ENCODE measurements at places on chromosomes 12 and 14. TPM values are rescaled to one million over a fixed set of nuclear protein-coding genes. Genes with fewer than 3 reads are reported as not detected.

DNA sequence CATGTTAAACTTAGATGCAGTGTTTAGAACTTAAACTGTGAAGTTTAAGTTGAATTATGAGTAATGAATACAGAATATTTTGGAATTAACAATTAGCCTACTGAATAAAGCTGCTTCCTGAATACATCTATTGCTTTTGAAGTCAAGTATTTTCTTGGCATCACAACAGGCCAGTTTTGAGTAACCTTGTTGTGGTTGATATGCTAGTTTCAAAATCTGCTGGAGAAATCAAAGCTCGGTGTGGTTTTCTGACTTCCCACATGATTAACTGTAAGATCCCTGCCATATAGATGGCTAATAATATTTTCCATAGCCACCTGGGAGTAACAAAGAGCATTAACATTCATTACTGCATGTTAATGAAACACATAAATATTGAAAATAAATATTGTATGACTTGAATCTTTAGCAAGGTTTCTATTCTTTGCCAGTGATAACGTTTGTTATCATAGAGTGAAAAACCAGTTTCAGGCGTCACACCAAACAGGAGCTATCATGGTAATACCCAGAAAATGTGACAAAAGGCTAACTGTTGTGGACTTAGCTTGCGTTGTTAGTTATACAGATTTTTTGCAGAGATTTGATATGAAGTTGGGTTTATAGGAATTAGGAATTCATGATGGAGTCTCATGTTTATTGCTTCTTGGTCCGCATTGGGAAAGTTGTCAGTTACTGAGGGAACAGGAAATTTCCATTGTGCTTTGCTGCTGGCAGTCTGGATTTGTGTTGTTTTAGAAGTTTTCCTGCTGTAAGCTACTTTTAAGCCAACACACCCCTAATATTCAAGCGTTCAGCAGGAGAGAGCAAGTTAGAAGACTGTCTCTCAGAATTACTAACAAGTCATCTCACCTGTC lies 32.1 kb downstream of the PPFIBP1 start:
- H3K4me3 ChIP-seq: no peak overlapping the region
- peaks cover 4% of the 10 kb centered on the region for H3K27me3 ChIP-seq
- DNase-seq: no peak
- H3K36me3 ChIP-seq: no peaks in the 10 kb centered on the region
- peaks cover 13% of the 10 kb centered on the region for H3K4me1 ChIP-seq
- no peak overlapping the region for H3K27ac ChIP-seq

DNA sequence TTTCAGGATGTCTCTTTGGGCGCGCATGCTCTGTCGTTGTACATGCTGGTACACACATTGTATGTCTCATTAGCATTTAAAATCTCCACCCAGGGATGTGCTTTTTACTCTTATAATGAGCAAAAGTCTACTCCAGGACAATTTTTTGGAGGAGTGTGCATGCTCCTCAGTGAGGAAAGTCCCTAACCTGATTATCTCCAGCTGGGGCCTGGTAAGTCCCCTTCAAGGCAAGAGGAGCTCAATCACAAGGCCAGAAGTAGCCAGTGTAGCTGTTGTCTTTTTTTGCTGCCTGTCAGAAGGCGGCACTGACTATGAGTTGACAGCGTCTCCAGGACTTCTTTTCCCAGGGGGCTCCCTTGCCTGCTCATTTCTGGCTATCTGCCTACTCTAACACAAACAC lies 218.3 kb upstream of the CNTN1 start:
- H3K4me3 ChIP-seq: no peak overlapping the region
- DNase-seq: no peak
- H3K27me3 ChIP-seq: no peaks in the 10 kb centered on the region
- no peaks in the 10 kb centered on the region for H3K36me3 ChIP-seq
- H3K27ac ChIP-seq: no peak overlapping the region

- H3K4me1 ChIP-seq: peaks cover 27% of the 10 kb centered on the region
- peak overlapping the region; percentile 9 for H3K27ac ChIP-seq
These were observed 12.8 kb downstream of the ZFYVE1 start for GRCh38 chr14:73014105-73014504.

- no peak overlapping the region for H3K27ac ChIP-seq
- no peaks in the 10 kb centered on the region for H3K4me1 ChIP-seq
- no peaks in the 10 kb centered on the region for H3K36me3 ChIP-seq
These were observed 36.3 kb upstream of the TSPAN9 start for GRCh38 chr12:3040663-3041544.

GRCh38 chr14:76109087-76109880 lies 42.4 kb upstream of the GPATCH2L start:
- no peaks in the 10 kb centered on the region for H3K4me1 ChIP-seq
- peaks cover 5% of the 10 kb centered on the region for H3K27me3 ChIP-seq
- no peak overlapping the region for H3K4me3 ChIP-seq
- no peaks in the 10 kb centered on the region for H3K36me3 ChIP-seq
- no peak overlapping the region for H3K27ac ChIP-seq

DNA sequence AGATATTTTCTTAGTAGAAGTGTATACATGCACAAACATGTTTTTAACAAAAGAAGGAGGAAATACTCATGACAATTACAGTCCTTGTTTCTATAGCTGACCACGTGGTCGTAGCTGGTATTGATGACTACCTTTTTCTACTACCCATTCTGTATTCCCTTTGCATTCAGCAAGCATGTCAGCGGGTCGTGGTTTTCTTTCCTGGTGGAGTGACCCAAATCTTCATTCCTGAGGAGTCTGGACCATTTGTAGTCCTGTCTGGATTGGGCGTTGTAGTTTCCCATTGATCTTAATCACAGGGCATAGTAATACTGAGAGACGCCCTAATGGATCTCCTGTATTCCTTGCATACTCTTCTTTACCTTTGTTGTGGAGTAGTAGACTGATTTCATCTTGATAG lies 472.1 kb upstream of the RGS6 start:
- H3K4me3 ChIP-seq: no peak overlapping the region
- peaks cover 1% of the 10 kb centered on the region for H3K4me1 ChIP-seq
- H3K36me3 ChIP-seq: peaks cover 22% of the 10 kb centered on the region
- H3K27ac ChIP-seq: no peak overlapping the region
- no peaks in the 10 kb centered on the region for H3K27me3 ChIP-seq

GRCh38 chr14:93059917-93060545 lies 55.7 kb downstream of the ITPK1 start:
- H3K36me3 ChIP-seq: no peaks in the 10 kb centered on the region
- no peak overlapping the region for H3K27ac ChIP-seq
- H3K4me1 ChIP-seq: peaks cover 12% of the 10 kb centered on the region
- no peaks in the 10 kb centered on the region for H3K27me3 ChIP-seq
- DNase-seq: no peak

- H3K27me3 ChIP-seq: no peaks in the 10 kb centered on the region
- H3K27ac ChIP-seq: no peak overlapping the region
- H3K4me3 ChIP-seq: no peak overlapping the region
- DNase-seq: no peak
- no peaks in the 10 kb centered on the region for H3K4me1 ChIP-seq
- H3K36me3 ChIP-seq: no peaks in the 10 kb centered on the region
These were observed 248.5 kb upstream of the PDE3A start for GRCh38 chr12:20119596-20120402.

- no peak overlapping the region for H3K27ac ChIP-seq
- H3K4me3 ChIP-seq: no peak overlapping the region
- peaks cover 64% of the 10 kb centered on the region for H3K4me1 ChIP-seq
- H3K27me3 ChIP-seq: peaks cover 88% of the 10 kb centered on the region
- H3K36me3 ChIP-seq: no peaks in the 10 kb centered on the region
These were observed 2.8 kb upstream of the SIX1 start for GRCh38 chr14:60651796-60652673.

GRCh38 chr12:32920506-32921085 lies 24.0 kb upstream of the PKP2 start:
- no peaks in the 10 kb centered on the region for H3K4me1 ChIP-seq
- no peaks in the 10 kb centered on the region for H3K27me3 ChIP-seq
- H3K27ac ChIP-seq: no peak overlapping the region
- H3K36me3 ChIP-seq: no peaks in the 10 kb centered on the region

DNA sequence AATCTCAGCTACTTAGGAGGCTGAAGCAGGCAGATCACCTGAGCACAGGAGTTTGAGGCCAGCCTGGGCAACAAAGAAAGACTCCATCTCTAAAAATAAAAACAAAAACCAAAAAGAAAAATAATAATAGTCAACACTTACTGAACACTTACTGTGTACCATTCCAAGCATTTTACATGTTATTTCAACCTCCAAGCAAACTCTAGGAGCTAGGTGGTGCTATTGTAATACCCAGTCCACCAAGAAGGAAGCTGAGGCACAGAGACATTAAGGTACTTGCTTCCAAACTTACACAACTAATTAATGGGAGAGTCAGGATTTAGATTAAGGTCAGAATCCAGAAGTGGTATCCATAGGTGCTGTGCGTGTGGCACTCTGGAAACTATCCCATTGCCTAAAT lies 13.7 kb upstream of the OR6J1 start:
- H3K36me3 ChIP-seq: no peaks in the 10 kb centered on the region
- H3K27me3 ChIP-seq: no peaks in the 10 kb centered on the region
- no peak for DNase-seq
- no peak overlapping the region for H3K27ac ChIP-seq

GRCh38 chr12:52799505-52800211 lies 3.7 kb upstream of the KRT3 start:
- H3K36me3 ChIP-seq: no peaks in the 10 kb centered on the region
- DNase-seq: no peak
- H3K4me1 ChIP-seq: no peaks in the 10 kb centered on the region
- H3K4me3 ChIP-seq: no peak overlapping the region
- no peak overlapping the region for H3K27ac ChIP-seq

DNA sequence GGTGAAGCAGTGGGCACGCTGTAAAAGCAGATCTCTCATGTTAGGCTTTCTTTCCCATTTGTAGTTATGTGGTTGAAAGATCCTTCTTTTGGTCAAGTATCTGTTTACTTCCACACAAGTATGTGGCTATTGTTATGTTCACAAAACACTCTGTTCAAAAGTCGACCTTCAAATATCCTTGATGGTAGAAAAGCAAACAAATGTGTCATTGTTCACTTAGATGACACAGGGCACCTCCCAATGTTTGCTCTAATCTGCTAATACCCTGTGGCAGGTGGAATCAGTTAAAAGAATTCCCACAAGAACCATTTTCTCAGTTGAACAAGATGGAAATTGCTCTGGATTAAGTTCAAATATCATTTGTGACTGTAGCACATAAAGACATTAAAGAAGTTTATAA lies 43.6 kb upstream of the NAA30 start:
- no peaks in the 10 kb centered on the region for H3K4me1 ChIP-seq
- peaks cover 18% of the 10 kb centered on the region for H3K27me3 ChIP-seq
- H3K36me3 ChIP-seq: no peaks in the 10 kb centered on the region
- no peak overlapping the region for H3K4me3 ChIP-seq
- no peak overlapping the region for H3K27ac ChIP-seq
- no peak for DNase-seq

DNA sequence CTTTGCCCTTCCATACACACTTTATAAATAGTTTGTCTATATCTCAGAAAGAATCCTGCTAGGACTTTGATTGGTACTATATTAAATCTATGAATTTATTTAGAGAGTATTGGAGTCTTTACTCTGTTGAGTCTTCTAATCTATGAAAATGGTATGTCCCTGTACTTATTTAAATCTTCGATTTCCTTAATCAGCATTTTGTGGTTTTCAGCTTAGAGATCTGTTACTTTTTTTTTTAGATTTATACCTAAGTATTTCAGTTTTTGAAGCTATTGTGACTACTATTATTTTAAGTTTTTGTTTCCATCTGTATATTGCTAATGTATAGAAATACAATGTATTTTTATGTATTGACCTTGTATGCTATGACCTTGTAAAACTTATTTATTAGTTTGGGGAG lies 13.4 kb upstream of the IFI27L2 start:
- H3K4me1 ChIP-seq: peaks cover 18% of the 10 kb centered on the region
- H3K27ac ChIP-seq: no peak overlapping the region
- H3K4me3 ChIP-seq: no peak overlapping the region
- H3K36me3 ChIP-seq: no peaks in the 10 kb centered on the region

DNA sequence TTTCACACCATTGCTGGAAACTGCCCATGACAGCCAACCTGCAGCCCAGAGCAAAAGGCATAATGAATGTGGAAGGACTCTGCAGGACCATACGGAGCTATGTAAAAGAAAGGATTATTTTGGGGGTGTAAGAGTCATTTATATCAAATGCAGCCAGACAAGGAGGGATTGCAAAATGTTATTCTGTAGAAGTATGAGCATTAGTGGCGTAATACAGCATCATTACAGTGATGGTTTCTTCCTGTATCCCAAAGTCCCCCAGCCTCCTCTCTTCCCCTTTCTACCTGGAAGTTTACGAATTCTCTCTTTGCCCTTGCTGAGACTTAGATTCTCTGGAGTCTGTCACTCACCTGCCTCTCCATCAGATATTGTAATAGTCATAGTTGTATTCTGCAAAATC lies 89.9 kb downstream of the BORCS5 start:
- DNase-seq: no peak
- peaks cover 32% of the 10 kb centered on the region for H3K36me3 ChIP-seq
- no peak overlapping the region for H3K4me3 ChIP-seq
- no peak overlapping the region for H3K27ac ChIP-seq

DNA sequence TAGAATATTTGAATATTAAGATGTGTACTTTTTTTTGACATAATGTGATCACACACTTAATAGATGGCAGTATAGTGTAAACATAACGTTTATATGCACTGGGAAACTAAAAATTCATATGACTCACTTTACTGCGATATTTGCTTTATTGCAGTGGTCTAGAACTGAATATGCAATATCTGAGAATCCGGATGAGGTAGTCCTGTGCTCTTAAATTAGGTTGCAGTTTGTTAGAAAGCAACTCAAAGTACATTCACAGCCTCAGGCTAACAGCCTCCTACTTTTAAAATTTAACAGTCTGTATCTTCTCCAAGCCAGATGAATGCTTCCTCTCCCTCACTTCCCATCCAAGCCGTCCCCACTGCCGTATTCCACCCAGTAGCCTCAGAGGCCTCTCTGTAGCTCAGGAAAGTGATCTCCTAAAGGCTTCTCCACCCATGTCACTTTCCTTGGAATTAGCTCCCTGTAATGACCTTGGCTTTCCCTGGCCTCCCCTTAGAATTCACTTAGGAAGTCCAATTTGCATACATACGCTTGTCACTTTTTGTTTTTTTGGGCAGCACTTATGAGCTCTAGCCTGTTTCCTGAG lies 43.7 kb downstream of the TESPA1 start:
- no peaks in the 10 kb centered on the region for H3K27me3 ChIP-seq
- peaks cover 20% of the 10 kb centered on the region for H3K4me1 ChIP-seq
- H3K4me3 ChIP-seq: no peak overlapping the region
- no peak for DNase-seq
- peaks cover 4% of the 10 kb centered on the region for H3K36me3 ChIP-seq
- H3K27ac ChIP-seq: no peak overlapping the region

The CDC42BPB gene
- 6.4 TPM for total RNA-seq

The ASPG gene
- total RNA-seq: not detected

The NUP107 gene
- total RNA-seq: 128 TPM

The KRT78 gene
- not detected for total RNA-seq

The TAS2R19 gene
- 0.92 TPM for total RNA-seq

The SERPINA12 gene
- total RNA-seq: not detected

The ACACB gene
- total RNA-seq: 11.1 TPM

Measured in activated CD4-positive, alpha-beta memory T cell treated with anti-CD3 and anti-CD28 coated beads for 36 hours (primary cell).